Activated T-helper 1 cell treated with Interleukin-2 at 50 U/mL for 16 hours (primary cell): ENCODE measurements at places on chromosomes 2 and 18.

GRCh38 chr2:223727562-223727961 lies 109.8 kb downstream of the AP1S3 start:
- DNase-seq = no peak

GRCh38 chr2:218892693-218893348 lies 12.2 kb downstream of the WNT10A start:
- DNase-seq = peak; percentile 80

DNA sequence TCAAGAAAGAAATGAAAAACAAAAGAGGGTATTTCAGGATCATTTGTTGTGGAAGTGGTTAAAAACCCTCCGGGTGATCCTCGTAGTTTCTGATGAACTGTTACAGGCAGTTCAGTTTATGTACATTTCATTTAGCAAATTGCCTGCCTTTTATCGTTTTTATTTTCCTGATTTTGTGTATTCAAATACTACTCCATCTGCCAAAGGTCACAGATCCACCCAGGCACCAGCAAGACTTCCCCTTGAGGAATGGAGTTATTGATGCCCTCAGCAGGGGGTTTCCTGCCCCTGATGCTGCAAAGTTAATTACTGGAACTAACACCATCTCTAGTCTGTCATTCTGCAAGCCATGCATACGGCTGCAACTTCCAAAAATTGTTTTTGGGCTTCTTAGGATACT lies 641.9 kb downstream of the SLC4A3 start:
- DNase-seq = no peak

DNA sequence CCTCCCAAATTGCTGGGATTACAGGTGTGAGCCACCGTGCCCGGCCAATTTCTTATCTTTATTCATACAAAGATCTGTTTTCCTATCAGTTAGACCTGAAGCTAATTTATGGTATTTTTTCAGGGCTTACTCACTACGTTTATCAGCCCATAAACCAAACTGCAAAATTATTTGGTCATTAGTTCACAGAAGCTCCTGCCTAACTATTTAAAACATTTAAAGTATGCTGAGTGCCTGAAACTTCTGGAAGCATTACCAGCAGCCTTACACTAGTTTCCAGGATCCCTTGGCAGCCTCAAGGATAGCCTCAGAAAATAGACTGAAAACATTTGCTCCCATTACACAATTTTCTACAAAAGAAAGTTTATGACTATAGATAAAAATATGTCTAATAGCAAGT lies 68.8 kb downstream of the GALNT13 start:
- DNase-seq = no peak

GRCh38 chr18:470661-471501 lies 29.6 kb downstream of the COLEC12 start:
- no peak for DNase-seq

GRCh38 chr2:10332402-10333246 lies 29.9 kb downstream of the HPCAL1 start:
- no peak for DNase-seq

DNA sequence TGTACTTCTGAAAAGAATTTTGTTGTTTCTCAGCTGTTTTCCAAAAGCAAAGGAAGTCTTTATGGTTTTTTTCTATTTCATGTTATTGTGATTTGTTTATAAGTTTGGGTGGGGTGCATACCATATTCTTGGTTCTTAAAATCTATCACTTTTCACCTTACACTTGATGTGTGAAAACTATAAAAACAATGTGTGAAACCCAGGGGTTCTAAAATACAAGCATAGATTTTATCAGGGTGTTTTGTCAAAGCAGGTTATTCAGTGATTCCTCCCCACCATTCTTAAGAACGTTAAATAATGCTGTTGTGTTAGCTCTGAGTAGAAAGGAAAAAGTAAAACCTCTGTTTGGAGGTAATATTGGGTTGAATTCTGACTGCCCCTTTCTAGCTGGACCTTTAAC lies 17.7 kb downstream of the RPE start:
- DNase-seq = no peak

GRCh38 chr18:596288-596881 lies 403 bp upstream of the CLUL1 start:
- DNase-seq = peak; percentile 39
